Stimulated activated CD8-positive, alpha-beta memory T cell treated with anti-CD3 and anti-CD28 coated beads, Interleukin-15, amount 100 ng/mL, for 48 hours (primary cell): ENCODE measurements at places on chromosomes 4 and X.

DNA sequence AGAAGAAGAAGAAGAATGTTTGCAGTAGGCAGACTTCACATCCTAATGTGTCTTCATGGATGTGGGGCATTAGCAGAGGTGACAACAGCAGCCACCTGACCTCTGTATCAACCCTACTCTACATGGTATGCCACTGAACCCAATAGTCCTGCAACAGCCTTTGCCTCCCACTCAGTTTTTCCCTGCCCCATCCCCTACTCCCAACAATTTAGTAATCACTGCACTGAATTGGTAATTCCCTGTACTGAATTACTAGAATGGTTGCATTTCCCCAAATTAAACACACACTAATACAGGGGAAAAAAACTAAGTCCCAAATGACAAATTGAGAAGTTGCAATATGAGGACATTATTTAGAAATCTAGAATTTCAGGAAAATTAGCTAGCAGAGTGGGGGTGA lies 31.4 kb upstream of the FAM241A start:
- DNase-seq: no peak

GRCh38 chrX:81202943-81203342 lies 1.0 kb downstream of the SH3BGRL start:
- no peak for DNase-seq

- no peak for DNase-seq
Observed at GRCh38 chrX:11664211-11665167, 1.2 kb downstream of the ARHGAP6 start.

- no peak for DNase-seq
Observed at GRCh38 chr4:110617646-110618580, 5.0 kb downstream of the PITX2 start.

GRCh38 chr4:173230062-173230461 lies 61.5 kb downstream of the GALNT7 start:
- no peak for DNase-seq

GRCh38 chrX:69387567-69388487 lies 116.3 kb upstream of the NALF2 start:
- DNase-seq: no peak

GRCh38 chr4:48461000-48461399 lies 22.1 kb upstream of the SLC10A4 start:
- no peak for DNase-seq

DNA sequence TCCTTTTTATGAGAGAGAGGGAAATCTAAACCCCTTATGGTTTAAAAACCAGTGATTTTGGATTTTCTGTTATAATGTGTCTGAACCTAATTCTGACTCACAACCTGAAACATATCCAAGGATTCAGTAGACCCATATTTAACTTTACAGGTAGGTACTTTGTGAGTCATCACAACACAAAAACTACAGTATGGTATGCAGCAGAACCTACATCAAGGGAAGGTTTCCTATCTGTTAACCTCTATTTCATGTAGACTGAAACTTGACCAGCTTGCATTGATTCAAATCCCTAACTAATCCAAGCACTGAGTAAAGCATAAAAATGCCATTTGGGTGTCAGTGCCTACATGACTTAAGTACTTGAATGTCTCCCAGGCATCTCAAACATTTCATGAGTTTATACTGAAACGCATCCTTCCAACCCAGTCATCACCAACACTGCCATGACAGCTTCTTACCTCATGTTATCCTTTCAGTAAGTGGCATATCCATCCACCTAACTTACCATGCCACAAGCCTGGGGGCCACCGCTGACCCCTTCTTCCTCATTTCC lies 4.3 kb upstream of the ARHGAP10 start:
- DNase-seq: no peak

GRCh38 chr4:2860391-2861348 lies 17.0 kb downstream of the ADD1 start:
- DNase-seq: no peak

DNA sequence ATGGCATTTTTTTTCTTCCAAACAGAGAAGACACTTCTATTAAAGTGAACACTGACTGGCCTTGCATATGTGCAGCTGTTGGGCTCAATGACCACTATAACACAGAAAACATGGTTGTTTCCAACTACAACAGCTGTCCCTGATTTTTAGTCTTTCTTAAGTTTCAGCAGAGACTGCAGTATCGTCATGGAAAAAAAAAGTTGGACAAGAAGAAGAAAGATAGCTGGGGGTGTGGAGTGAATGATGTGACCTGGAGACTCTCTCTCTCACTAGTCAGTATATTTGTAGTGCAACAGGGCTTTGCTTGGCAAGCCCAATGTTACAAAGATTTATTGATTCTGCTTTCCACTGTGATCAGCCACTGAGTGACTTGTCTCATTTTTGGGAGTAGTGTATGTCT lies 29.5 kb upstream of the C4orf54 start:
- DNase-seq: no peak

DNA sequence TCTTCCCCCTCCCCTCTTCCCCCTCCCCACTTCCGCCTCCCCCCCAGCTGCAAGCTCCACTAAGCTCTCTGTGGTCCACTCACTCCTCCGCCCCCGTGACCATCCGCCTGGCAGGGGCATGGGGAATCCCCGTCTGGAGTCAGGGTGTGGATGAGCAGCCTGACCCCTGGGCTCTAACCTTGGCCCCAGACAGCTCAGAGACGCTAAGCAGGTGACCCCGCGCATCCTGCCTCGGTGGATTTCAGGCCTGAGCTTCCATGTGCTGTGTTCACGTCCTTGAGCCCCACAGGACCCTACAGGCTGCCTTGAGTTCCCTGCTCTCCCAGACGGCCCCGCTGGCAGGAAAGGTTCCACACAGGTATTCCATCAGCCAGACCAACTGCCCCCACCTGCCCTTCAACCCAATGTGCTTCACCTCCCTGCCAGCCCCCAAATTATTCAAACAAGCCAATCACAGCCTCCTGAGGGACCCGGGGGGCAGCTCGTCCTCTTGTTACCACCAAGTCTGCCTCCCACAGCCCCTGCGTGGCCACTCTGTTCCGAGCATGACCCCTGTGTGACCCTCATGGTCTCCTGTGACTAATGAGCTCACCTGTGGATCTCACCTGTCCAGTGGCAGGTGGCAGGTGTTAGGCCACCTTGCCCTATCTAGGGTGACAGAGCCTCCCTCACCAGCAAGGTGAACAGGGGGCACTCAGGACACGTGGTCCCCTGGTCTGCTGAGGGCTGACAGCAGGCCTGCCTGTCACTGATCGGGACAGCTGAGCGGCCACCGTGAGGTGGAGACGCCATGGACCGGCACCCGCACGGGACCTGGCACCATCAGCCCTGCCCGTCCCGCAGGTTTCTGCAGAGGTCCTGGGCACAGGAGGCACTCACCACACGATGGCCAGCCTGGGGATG lies 73.2 kb upstream of the MXD4 start:
- no peak for DNase-seq

DNA sequence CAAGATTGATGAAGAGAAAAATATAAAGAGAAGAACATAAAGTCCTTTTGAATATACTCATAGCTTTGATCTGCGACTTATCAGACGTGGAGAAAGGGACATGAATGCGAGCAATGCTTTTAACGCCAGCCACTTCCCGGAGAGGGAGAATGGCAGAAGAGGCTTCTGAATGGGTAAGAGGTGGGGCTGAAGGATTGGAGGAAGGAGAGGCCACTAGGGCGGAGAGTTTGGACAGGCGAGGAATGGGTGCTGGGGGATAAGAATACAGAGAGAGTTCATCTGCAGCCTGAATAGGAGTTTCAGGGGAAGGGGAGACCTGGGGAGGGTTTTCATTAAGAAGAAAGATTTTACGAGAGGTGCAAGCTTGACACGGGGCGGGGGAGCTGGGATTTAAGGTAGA lies 2534.9 kb downstream of the PCDH7 start:
- DNase-seq: no peak

GRCh38 chr4:114085611-114086345 lies 106.3 kb upstream of the ARSJ start:
- no peak for DNase-seq

- DNase-seq: no peak
Observed at GRCh38 chr4:79182209-79182608, 143.7 kb downstream of the NAA11 start.

DNA sequence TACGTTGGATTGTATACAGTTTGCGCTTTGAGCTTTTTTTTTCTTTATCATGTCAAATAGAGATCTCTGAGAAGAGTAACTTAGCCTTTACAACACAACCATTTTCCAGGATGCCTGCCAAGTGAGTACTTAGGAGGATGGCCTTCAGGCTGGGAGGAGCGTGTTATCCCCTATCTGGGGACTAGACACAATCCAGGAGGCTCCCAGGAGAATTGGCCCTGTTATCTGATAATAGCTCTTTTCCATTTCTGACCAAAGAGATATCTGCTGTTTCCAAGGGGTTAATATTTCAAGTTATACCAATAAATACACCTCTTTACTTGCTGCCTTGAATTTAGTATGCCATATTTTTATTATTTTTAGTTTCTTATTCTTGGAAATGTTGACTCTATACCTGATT lies 169.5 kb upstream of the SMARCAD1 start:
- DNase-seq: no peak

GRCh38 chrX:20595928-20596575 lies 329.3 kb upstream of the RPS6KA3 start:
- peak; percentile 62 for DNase-seq

DNA sequence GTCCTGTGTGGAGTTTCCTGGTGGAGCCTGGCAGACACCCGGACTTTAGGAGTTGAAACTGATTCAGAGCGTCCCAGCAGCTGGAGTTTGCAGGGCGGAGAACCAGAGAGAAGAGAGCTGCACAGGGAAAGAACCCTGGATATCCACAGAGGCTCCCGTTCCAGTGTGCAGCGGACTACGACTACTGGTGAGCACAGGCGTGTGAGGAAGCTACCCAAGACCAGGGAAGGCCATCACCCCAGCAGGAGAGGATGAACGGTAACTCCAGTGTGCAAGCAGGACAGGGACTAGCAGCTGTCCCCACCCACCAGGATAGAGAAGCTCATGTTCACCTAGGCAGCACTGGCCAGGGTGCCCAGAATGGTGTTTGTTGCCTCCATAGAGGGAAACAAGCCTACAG lies 2.3 kb downstream of the LAGE3 start:
- DNase-seq: no peak

- no peak for DNase-seq
Observed at GRCh38 chr4:114146947-114147618, 167.6 kb upstream of the ARSJ start.

GRCh38 chr4:82780752-82781231 lies 17.8 kb downstream of the SCD5 start:
- no peak for DNase-seq

- DNase-seq: no peak
Observed at GRCh38 chr4:89026542-89026941, 30.4 kb downstream of the FAM13A start.

- DNase-seq: no peak
Observed at GRCh38 chrX:37405956-37406355, 56.8 kb downstream of the PRRG1 start.

DNA sequence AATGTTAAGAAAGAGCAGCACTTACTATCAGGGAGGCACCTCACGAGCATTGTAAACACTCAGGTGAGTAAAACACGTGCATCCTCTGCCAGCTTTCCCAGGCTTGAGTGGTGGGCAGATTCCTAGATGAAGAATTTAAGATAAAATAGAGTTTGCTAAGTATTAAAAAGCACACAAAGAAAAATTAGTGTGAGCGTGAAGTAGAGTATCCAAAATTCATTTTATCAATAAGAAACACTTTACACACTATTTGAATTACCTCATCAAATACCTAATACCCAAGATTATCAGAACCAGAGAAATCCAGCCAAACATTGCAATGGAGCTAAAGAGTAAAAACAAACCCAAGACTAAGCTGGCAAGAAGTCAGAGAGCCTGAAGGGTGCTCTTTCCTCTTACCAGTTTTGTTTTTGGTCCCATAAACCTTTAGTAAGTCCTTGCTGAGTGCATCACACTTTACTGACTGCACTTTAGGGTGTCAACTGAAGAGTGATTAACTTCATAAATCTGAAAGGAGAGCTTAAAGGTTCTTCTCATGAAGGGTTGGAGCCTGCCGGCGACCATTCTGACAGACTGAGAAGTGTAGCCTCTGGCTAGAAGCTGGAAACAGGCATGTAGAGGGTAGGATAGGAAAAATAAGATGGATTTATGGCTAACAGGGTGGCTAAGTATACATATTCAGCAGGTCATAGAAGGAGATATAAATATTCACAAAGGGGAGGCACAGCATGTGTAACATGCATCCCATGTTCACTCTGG lies 151.1 kb downstream of the SLC7A11 start:
- no peak for DNase-seq

- DNase-seq: peak; percentile 8
Observed at GRCh38 chrX:13428053-13428786, 108.4 kb upstream of the ATXN3L start.

GRCh38 chrX:153517946-153518834 lies 748 bp downstream of the ATP2B3 start:
- DNase-seq: no peak

GRCh38 chr4:15737255-15737654 lies 34.4 kb downstream of the BST1 start:
- DNase-seq: no peak

DNA sequence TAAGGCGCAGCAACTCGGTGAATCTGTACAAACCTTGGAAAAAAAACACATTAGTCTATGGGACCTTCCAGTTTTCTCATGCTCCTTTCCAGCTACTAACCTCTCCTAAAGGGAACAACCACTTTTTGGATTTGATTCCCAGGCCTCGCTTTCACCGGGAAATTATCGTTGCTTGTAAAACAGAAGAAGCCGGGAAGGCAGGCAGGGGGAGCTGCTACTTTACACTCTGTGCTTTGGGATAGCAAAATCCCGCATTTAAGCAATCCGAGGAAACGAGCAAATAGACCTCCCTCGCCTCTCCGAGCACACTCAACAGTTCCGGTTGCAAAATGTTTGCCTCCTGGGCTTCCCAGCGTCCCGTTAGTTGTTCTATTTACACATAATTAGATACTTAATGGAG lies 1.2 kb downstream of the CD38 start:
- no peak for DNase-seq

GRCh38 chr4:52595001-52595400 lies 64.1 kb downstream of the USP46 start:
- DNase-seq: no peak

DNA sequence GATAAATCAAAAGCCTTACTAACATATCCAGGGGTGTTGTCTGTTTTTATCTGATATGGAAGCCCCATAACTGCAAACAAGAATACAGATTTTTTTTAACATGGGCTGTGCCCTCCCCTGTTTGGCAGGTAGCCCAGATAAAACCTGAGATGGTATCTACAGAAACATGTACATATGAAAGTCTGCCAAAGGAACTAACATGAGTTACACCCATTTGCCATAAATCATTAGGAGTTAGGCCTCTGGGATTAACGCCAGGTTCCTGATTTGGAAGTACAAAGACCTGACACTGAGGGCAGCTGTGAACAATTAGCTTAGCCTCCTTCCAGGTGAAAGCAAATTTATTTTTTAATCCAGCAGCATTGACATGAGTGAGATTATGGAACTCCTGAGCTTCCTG lies 264.3 kb downstream of the TECRL start:
- no peak for DNase-seq

- no peak for DNase-seq
Observed at GRCh38 chr4:4323705-4324534, 33.9 kb downstream of the ZBTB49 start.
